ENCODE measurements at places on chromosomes 11 and 22.

GRCh38 chr22:44930016-44930710 lies 79.6 kb downstream of the PHF21B start:
- no peak for DNase-seq

GRCh38 chr11:115499241-115499799 lies 4.9 kb downstream of the CADM1 start:
- no peak for DNase-seq

GRCh38 chr11:26286472-26287066 lies 45.4 kb upstream of the ANO3 start:
- no peak for DNase-seq

DNA sequence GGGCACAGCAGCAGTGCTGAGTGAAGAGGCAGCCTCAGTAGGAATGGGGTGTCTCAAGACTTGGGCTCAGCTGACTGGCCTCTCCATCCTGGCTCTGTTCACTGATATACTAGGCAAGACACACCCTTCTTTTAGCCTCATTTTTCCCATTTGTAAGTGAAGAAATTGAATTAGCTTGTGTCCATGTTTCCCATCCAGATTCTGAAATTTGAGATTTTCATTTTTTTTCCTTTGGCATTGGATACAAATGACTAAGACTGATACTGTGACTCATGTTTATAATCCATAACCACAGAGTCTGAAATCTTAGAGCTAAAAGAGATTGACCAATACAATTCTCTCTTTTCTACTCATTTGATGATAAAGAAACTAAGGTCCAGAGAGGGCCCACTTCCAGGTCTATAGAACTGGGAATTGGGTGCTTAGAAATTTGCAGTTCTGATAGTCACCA lies 110.9 kb downstream of the KCNC1 start:
- DNase-seq = no peak

- no peak for DNase-seq
Observed at GRCh38 chr11:5666402-5666793, 18.5 kb downstream of the TRIM5 start.

GRCh38 chr11:11105361-11105760 lies 247.5 kb upstream of the ZBED5 start:
- no peak for DNase-seq

- DNase-seq = no peak
Observed at GRCh38 chr11:65699306-65699705, 12.7 kb upstream of the KAT5 start.

GRCh38 chr11:121525376-121525775 lies 72.6 kb upstream of the SORL1-AS1 start:
- DNase-seq = no peak

DNA sequence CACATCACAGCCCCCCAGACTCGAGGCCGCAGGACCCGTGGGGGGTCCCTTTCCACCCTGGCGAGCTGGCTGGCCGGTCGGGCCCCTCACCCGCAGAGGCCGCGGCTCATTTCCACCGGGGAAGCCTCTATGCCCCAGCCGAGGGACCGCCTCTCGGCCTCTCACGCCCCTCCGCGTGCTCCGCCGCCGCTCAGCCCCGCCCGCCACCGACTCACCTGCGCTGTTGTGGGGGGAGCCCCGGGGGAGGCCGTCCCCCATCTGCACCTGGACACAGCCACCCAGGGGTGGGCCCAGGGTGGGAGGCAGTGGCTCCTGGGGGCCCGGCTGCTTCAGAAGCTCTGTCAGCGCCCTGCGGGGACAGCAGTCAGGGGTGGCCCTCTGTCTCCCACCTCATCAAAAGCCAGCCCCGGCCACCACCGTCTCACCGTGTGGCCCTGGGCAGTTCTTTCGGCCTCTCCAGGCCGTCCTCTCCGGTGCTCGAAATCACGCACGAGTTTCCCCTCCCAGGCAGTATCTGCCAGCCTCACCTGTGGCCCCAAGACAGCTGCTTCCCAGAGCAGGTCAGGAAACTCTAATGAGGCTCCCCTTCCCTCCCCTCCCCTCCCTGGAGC lies 3.8 kb downstream of the SHISA8 start:
- no peak for DNase-seq

GRCh38 chr11:47997063-47998053 lies 17.0 kb downstream of the PTPRJ start:
- no peak for DNase-seq

DNA sequence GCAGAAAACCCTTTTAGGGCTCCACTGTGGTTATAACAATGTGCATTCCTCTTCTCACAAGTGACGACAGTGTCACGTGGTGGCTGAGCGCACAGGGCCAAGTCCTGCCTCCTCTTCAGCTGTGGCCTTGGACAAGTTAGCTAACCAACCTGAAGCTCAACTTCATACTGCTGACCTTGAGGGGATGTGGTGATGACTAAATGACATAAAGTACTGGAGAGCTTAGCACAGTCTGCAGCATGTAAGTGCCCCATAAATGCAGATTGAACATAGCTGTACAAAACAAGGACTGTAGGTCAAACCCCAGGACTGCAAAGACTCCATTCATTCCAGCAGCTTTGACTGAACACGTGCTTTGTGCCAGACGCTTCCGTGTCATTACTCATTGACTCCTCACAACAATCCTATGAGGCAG lies 20.1 kb upstream of the MRGPRX2 start:
- no peak for DNase-seq

DNA sequence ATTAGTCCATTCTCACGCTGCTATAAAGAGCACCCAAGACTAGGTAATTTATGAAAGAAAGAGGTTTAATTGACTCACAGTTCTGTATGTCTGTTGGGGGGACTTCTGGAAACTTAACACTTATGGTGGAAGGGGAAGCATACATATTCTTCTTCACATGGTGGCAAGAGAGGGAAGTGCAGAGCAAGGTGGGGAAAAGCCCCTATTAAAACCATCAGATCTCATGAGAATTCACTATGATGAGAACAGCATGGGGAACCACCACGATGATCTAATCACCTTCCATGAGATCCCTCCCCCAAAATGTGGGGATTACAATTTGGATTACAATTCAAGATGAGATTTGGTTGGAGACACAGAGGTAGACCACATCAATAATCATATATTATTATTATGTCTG lies 25.7 kb downstream of the CEP57 start:
- DNase-seq = no peak

- no peak for DNase-seq
Observed at GRCh38 chr11:96112192-96113128, 188.6 kb upstream of the MTMR2 start.

DNA sequence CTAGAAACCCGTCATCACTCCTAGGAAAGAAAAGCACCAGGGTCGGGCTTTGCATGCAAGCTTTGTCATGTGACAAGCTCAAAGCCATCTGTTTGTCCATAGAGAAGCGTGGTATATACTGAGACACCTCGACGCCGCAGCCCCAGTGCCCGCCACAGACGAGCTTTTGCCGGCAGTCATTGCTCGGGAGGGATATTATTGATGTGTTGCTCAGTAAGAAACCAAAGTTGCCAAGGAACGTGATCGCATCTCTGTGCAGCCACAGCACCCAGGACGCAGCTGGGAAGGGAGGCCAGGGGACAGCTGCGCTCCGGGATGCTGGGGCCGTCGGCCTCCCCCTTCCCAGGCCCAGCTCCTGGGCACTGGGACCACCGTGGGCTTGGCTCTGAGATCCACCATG lies 89.5 kb upstream of the KCNQ1OT1 start:
- DNase-seq = no peak

DNA sequence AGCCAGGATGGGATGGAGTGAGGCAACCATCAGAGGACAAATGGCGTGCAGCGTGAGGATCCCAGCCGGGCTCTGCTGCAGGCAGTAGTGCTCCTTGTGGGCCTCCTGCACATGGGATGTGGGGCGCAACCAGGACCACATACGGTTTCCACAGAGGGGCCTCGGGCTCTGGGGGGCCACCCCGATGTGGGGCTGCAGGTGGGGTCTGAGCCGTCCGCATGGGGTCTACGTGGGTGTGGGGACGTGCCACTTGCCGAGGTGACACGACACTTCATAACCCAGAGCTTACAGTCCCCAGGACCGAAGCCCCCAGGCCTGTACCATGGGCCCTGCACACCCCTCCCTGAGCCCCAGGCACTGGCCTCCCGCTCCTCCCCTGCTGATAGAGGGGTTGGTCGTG lies 10.8 kb downstream of the TTLL8 start:
- no peak for DNase-seq

- DNase-seq = no peak
Observed at GRCh38 chr11:118619444-118620197, 12.2 kb downstream of the PHLDB1 start.

DNA sequence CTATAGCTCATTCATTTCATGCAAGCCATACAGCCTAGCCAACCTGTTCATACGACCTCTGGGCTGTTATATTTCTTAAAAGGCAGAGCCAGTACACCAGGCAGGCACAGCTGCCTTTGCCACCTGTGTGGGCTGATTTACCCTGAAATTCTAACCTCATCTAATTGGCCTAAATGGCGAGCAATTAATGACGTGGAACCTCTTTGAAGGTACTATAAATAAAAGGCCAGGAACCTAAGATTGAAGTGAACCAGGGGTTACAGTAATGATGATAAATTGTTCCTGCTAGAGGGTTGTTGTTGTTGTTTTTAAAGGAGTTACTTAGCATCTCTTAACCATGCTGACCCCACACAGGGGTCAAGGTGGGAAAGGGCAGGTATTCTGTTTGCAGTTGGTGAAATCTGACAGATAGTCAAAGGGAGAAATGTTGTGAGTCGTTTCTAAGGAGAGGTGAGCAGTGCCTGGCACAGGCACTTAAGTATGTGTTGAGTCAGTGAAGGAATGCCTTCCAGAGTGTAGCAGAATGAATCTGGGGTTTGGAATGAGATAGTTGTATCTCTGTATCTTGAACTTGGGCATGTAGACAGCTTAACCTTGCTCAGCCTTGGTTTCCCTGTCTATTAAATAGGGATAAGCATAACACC lies 213.5 kb upstream of the NAV2 start:
- no peak for DNase-seq

- DNase-seq = no peak
Observed at GRCh38 chr11:71119656-71120269, 132.6 kb downstream of the SHANK2 start.

DNA sequence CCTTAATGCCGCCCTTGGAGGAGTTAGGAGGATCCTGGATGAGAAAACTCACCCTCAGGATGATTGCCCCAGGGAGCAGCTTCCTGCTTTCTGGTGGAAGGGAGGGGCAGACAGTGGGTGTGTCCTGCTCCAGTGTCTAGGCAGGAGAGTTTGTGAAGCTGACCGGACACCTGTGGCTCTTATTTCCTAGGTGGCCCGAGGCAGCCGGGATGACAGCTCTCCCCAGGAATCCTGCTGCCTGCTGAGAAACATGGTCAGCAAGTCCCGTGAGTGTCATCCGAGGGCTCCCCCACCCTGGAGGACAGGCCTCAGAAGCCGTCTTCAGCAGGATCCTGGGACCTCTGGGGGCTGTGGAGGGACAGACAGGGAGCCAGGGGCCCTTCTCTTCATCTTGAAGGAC lies 50.4 kb downstream of the ST3GAL4 start:
- no peak for DNase-seq

Data from NCI-H2029 (cell line).